ENCODE measurements at places on chromosomes 1 and 21.

GRCh38 chr1:185044387-185044786, 971 bp upstream of the RNF2 start:
- no peak for DNase-seq

DNA sequence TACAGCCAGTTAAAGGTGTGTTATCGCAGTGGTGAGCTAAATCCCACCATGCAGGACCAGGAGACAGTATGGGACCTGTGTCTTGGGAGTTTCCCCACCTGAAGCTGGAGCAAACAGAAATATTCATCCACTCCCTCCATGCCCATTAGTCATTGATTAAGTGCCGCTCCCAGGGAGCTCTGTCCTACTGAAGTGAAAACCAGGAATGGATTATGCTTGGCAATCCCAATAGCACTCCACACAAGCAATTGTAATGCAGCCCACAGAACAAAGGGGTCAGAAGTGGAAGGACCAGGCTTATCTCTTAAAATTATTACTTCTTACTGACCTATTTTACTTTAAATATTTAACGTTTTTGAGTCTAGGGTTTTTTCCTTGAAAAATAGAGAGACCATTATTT, 1005.4 kb downstream of the ADGRL2 start:
- no peak for DNase-seq

GRCh38 chr1:110602466-110602865, 3.7 kb downstream of the KCNA2 start:
- DNase-seq = no peak

GRCh38 chr1:232486454-232487207, 143.3 kb downstream of the SIPA1L2 start:
- no peak for DNase-seq

- no peak for DNase-seq
These were observed 10.3 kb downstream of the LAPTM5 start for GRCh38 chr1:30747033-30748008.

DNA sequence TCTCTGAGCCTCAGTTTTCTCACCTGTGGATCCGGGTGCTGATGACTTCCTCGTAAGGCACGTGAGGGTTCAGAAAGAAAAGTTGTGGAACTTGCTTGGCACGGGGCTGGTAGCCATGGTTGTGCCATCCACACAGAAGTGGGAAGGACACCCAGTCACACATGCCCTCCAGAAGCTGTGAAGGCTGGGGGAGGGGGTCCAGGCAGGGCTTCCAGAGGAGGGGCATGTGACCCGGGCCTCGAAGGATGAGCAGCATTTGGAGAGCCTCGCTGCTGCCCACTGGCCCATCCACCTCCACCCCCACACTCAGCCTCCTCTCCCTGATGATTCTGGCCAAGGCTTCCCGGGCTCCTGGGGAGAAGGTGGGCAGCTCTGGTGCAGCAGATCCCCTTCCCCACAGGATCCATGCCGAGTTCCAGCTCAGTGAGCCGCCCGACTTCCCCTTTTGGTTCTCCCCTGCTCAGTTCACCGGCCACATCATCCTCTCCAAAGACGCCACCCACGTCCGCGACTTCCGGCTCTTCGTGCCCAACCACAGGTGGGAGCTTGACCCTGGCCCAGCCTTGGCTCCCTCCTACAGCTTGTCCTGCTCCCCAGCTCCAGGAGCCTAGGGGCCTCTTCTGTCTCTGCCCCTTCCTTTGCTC, 9.4 kb downstream of the SELENON start:
- no peak for DNase-seq

DNA sequence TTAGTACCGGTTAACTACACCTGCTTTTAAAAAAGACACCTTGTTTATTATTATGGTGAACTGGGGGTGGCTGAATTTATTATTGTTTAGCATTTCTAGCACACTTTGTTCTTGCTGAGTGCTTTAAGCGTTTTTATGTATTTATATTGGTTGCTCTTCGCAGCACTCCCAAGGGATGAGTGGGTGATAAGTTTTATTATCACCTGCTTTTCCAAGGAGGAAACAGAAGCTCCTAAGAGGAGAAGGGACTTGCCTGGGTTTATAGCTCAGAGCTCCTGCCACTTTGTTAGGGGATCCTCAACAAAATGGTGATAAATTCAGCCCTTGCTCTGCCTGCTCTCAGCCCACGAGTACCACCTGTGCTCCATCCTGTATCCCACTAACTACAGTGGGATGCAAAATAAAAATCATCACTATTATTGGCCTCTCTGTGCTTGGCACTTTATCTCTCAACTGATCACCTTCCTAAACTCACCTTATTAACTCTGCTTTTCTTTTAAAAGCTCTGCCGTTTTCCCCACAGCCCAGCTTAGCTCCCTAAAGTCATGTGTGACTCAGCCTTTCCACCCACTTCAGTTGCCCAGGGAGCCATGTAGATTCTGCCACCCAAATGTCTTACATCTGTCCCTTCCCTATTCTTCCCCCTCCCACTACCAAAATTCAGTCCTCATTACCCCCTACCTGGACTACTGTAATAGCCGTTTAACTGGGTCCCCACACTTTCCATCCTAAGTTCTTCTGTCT, 44.5 kb downstream of the BCL9 start:
- DNase-seq = no peak

DNA sequence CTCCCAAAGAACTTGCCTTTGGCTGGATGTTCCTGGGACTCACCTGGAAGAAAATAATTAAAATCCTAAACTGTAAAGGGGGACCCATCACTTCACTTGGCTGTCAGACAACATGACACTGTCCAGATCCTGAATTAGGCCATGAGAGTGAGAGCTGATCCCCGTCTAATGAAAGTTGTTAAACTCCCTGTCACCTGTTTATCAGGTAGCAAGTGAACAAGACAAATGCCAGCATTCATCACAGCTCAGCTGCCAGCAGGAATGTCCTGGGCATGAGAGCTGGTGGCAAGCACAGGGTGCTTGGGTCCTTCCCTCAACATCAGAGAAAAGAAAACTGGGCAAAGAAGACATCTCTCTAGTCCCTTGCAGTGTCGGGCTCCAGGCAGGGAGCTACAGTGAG, 23.8 kb downstream of the PMVK start:
- DNase-seq = no peak

DNA sequence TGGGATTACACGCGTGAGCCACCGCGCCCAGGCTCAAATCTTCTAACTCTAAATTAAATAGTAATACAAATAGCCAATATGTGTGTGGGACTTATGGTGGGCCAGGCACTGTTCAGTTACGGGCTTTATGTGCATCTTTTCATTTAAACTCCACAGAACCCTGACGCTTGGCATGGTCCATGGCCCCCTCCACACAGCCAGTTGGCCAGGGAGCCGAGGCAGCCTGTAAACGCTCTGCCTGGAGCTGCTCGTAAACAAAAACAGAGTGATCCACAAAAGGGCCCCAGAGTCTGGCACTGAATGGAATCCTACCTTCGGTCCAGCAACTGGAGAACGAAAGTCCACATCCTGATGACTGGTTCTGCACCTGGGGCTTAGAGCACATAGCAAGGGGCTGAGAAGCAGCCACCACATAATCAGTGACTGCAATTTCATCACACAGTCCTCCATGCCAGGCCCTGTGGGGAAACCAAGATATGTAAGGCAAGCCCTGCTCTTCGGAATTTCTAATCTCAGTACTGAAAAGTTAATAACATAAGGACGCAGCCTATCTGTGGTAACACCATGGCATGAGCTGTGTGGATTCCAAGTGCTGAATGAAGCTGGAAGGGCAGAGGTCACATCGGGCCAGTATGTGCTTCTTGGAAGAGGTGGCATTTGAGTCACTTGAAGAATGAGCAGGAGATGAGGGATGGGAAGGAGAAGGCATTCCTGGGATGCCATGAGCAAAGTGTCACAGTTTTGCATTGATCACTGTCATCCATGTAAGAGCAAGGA, 13.5 kb upstream of the ADAMTSL4 start:
- DNase-seq = no peak

- DNase-seq = no peak
These were observed 492.3 kb downstream of the MRPL39 start for GRCh38 chr21:25115021-25115420.

- DNase-seq = no peak
These were observed 8.2 kb upstream of the PRMT6 start for GRCh38 chr1:107048241-107048640.

- no peak for DNase-seq
These were observed 154.9 kb downstream of the CRB1 start for GRCh38 chr1:197422993-197423392.

DNA sequence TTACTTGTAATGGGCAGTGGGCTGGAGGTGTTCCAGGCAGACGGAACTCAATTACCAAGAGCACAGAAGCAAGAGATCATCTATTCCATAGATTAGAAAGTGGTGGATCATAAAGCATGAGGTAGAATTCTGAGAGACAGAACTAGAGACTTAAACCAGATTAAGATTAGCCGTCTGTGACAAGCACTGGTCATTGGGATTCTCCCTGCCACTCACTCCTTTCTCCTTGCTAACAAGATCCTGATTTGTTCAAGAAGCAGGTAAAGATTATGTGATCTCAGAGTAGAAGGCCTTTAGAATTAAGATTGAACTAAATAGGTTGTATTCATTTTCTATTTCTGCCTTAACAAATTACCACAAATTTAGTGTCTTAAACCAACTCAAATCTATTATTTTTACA, 1.5 kb upstream of the HSPA13 start:
- DNase-seq = no peak

DNA sequence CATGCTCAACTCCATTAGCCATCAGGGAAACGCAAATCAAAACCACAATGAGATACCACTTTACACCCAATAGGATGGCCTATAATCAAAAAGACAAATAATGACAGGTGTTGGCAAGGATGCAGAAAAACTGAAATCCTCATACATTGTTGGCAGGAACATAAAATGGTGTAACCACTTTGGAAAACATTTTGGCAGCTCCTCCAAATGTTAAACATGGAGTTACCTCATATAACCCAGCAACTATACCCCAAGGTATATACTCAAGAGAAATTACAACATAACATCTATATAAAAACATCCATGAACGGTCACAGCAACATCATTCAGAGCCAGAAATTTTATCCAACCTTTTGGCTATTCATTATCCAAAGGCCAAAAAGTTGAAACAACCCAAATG, 11.6 kb downstream of the EIF4G3 start:
- DNase-seq = no peak

DNA sequence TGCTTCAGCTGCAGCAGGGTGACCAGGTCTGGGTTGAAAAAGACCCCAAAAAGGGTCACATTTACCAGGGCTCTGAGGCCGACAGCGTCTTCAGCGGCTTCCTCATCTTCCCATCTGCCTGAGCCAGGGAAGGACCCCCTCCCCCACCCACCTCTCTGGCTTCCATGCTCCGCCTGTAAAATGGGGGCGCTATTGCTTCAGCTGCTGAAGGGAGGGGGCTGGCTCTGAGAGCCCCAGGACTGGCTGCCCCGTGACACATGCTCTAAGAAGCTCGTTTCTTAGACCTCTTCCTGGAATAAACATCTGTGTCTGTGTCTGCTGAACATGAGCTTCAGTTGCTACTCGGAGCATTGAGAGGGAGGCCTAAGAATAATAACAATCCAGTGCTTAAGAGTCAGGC, 2.9 kb downstream of the C1QA start:
- no peak for DNase-seq

DNA sequence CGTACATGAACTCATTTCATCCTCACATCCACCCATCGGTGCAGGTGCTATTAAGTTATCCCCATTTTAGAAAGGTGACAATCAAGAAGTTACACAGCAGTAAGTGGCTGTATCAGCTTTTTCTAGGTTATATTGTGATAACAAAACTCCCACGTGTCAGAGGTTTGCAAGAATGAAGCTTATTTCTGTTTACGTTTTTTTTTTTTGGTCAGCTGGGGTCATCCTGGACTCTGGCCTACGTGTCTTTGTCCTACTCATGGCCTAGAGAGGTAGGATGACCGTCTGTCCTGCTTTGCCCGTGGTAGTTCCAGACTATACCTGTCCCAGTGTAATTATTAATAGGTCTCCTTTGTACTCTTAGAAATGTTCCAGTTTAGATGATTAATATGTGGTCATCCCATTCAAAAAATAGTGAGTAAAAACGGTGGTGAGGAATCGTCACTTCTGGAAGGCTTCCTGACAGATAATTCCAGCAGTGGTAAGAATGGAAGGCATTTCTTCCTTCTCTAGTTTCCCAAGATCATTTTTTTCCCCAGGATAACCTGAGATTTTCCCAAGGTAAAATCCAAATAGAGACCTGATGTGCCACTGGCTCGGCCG, 64.2 kb upstream of the KIF26B start:
- DNase-seq = no peak

- DNase-seq = no peak
These were observed 15.3 kb upstream of the LRRC47 start for GRCh38 chr1:3811595-3811911.

DNA sequence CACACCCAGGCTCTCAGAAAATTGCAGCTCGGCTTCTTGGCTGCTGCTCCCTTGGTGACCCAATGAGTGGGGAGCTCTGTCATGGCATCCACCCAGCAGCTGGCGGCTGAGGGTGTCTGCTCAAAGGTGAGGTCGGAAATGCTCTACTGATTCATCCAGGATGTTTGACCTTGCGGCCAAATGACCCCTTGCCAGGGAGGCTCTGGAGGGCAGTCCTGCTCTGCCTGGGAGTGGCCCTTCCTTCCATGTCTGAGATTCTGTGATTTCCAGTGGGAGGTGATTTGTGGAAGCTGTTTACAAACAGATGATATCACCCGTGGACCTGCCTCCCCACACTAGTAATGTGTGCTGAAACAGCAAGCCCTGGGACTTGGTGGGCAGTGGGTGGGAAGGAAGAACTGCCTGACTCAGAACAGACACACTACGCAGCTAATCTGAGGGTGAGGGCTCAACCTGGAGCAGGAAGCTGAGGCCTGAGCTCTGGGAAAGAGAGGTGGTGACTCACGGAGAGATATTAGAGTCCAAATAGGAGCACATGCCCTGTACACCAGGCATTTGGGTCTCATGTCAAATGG, 3.0 kb downstream of the CRCT1 start:
- no peak for DNase-seq

DNA sequence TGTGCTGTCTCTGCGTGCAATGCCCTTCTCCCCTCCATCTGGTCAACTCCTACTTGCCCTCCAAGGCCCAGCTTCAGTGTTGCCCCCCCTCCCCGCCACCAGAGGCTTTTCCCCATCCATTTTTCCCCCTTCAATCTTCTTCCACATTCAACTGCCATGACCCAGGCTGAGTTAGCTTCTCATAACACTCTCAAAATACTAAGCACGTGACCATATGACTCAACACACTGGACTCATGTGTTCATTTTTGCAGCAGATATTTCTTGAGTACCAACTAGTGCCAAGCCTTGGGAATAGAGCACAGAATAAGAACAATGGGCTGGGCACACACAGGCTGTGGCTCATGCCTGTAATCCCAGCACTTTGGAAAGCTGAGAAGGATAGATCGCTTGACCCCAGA, 132.1 kb downstream of the IGSF21 start:
- no peak for DNase-seq

- no peak for DNase-seq
These were observed 75.8 kb downstream of the CTH start for GRCh38 chr1:70486676-70487458.

GRCh38 chr1:234342774-234343173, 30.5 kb upstream of the COA6 start:
- DNase-seq = no peak

- no peak for DNase-seq
These were observed 19.7 kb downstream of the USP48 start for GRCh38 chr1:21763236-21763635.

Data from stimulated activated CD4-positive, alpha-beta T cell treated with anti-CD3 and anti-CD28 coated beads, Interleukin-15, amount 100 ng/mL, for 48 hours (primary cell).